ENCODE measurements at places on chromosomes 12 and 14.

GRCh38 chr12:106248846-106249371 lies 1.1 kb upstream of the CKAP4 start:
- DNase-seq = no peak

- no peak for DNase-seq
Measured at GRCh38 chr12:13227191-13227590, 30.7 kb downstream of the EMP1 start.

- DNase-seq = no peak
Measured at GRCh38 chr12:47216150-47216677, 136.5 kb upstream of the AMIGO2 start.

- no peak for DNase-seq
Measured at GRCh38 chr12:57012600-57013465, 3.5 kb downstream of the TAC3 start.

- no peak for DNase-seq
Measured at GRCh38 chr14:64756712-64757111, 52.5 kb downstream of the PLEKHG3 start.

DNA sequence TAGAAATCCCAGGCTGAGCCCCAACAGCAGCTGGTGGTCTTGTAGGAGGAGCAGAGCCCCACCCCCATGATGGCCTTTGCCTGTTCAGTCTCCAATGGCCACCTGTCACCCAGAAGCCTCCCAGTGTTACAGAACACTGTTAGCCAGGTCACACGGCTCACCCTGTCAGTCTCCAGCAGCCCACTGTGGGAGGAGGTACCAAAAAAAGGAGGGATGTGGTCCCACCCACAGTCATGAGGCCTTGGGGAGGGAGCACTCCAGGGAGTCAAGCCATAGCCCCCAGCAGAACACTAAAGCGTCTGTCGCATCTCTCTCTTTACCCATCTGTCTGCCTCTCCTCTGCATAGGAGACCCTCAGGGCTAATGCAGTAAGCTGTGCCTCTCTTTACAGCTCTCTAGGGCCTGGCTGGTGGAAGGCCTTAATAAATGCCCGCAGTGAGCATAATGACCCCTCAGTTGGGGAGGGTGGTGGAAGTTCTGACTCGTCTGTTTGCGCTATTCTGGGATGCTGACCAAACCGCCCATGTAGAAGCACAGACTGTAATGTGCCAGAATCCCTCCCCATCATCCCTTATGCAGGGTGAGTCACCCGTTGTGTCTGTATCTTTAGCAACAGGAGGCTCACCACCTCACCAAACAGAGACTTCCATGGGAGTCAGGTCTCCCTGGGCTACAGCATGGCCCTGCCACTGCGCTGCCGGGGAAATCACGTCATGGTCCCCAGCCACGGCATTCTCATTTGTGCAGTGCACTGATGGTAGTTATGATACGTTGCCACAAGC lies 14.6 kb downstream of the C14orf132 start:
- no peak for DNase-seq

DNA sequence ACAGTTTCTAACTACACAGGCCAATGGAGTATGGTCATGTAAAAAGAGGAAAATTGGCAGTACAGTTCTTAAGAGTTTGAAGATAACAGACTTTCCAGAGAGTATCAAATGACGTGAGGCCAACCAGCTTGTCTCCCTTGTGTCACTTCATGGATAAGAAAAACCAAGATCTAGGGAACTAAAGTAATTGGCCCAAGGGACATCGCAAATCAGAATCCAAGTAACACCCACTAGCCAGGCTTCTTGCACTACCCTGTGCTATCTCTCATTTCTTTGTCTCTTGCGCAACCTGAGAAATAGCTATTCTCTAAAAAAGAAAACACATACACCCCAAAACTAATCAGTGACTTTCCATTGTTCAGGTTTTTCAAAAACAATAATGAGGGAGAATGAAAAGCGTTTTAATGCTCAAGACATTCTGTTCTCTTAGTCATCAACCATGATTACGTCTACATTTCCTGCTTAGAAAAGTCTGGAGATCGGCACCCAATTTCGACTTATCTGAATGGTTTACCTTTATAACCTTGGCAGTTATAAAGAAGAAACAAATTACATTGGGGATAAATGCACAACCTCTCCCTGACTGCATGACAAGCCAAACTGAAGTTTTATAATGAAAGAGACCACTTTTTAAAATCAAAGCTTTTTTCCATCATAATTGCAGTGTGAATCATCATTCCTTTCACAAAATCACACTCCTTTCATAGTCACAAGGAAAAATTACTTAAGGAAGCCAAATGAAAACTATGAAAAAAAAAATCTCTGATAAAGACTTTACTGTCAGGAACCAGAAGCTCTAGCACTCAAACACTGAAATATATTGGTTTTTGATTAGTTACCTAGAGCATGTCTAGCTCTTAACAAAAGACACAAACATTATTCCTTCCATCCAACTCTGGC lies 42.1 kb downstream of the TMTC1 start:
- no peak for DNase-seq

DNA sequence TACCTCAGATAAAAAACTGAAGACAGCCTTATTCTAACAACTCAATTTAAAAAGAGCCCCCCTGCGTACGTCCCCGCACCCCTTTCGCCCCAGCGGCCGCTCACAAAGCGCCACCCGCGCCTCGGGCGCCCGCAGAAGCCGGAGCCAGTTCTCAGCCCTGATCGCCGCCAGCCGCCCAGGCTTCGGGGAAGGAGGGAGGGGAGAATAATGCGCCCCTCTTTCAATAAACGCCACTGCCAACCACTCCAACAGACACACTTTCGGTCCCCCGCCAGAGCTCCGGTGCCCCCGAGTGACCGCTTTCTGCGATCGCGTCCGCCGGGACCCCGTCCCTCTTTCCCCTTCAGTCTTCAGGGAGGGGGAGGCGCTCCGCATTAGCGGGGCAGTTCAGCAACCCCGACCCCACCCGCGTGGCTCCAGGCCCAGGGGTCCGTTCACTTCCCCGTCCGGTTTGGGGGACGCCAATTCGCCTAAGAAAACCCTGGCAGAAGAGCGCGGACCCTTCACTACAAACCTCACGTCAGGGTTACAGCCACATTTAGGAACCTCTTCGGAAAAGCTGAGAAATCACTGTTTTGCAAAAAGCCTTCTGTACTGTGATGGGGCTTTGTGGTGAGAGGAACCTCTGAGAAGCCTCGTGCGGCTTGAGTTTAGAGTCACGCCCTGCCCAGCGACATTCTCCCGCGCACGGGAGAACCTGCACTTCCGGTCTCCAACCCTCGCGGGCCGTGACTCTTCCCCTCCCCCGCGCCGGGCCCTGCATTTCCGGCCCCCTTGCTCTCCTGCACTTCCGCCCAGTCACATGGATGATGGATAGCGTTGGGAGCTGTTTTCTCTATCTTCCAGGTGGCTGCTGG lies 18.7 kb downstream of the FOXG1 start:
- DNase-seq = no peak

DNA sequence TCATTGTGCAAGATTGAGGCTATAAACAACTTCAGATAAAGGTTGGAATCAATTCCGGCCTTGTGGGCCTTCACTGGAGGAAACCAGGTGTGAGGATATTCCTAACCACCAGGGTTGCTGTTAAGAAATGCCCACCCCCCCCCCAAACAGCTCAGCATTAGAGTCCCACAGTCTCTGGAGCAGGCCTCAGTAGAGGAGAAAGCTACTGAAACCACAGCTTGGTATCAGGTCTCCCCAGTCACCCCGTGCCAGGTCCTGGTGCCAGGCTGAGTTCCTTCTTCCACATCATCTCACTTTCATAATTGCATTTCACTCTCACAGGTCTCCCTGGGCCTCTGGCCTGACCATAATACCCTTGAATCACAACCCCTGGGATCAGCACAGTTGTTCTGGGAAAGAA lies 12.5 kb downstream of the GALNT6 start:
- DNase-seq = no peak

DNA sequence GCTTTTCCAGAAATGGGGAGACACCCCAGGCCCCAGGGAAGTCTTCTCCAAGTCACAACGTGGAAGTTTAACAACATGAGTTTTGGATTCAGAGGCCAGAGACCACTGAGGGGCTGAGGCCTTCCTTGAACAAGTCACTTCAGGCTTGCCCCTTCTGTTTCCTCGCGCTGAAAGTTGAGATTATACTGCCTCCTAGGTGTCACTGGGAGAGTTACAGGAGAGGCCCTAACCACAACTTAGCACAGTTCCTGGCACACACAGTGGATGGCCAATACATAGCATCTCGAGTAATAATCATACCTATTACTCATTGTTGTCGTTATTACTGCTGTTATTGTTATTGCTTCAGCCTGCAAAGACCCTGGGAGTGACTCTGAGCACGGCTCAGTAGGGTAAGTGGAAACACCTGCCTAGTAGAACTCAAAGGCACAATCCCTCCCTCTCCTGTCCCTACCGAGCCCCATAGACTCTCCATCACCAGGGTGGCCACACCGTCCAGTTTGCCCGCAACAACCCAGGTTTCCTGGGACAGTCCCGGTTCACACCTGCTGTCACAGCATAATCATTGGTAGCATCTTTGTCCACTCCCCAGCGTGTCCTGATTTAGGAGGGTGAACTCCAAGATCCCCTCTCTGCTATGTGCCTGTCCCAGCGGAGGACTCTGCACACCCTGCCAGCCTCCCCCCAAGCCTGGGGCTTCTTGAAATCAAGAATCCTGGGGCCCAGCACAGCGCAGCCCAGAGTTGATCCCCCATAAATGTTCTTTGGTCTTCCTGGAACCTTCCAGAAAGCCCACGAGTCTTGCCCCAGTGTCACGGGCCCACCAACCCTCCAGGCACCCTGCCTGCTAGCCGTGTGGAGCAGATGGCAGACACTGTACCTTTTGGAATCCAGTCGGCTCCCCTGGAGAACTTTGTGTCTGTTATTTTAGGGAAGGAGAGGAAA lies 85.0 kb downstream of the SYNE3 start:
- no peak for DNase-seq

- no peak for DNase-seq
Measured at GRCh38 chr14:26794731-26795130, 196.9 kb upstream of the NOVA1 start.
